ENCODE measurements at places on chromosomes 11 and 22. TPM values are rescaled to one million over a fixed set of nuclear protein-coding genes. Genes with fewer than 3 reads are reported as not detected.

Gene DDI1
- not detected for total RNA-seq

GRCh38 chr22:40512426-40513136, 123.9 kb downstream of the MRTFA start:
- no peak for DNase-seq

DNA sequence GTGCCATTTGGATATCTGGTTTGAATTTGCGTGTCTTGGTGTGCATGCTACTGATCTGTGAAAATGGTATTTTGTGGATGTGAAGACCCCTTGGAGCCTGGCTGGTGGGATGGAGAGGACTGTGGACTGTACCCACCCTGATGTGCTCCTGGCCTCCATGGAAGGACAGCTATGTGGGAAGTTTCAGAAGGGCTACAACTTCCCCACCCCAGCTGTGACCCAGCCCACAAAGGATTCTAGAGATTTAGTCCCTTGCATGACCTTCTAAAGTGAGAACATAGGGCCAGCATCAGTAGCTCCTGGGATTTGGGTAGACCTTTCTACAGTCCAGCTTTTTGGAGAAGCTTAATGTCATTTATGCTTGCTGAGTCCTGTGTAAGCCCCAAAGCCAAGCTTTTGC, 173.4 kb downstream of the BCR start:
- DNase-seq, result no peak

Gene TRPC6
- 3.0 TPM for total RNA-seq

Gene KCNK4
- total RNA-seq, result not detected

DNA sequence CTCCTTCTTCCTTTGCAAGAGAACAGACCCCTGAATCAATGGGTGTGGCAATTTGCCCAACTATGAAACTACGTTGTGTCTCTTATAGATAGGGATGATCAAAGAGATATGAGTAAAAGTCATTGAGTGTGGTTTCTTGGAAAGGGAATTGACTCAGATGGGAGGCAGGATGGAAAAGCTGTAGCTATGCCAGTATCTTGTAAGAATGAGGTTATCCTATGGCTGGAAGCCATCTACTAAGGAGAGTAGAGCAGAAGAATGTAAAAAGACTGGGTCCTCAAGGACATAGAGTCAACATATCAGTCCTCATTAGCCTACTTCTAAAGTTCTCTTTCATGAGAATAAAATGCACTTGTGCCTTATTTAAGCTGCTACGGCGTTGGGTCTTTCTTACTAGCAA, 78.9 kb upstream of the POU2AF2 start:
- DNase-seq, result no peak

GRCh38 chr22:28297504-28297903, 378.4 kb upstream of the PITPNB start:
- DNase-seq, result no peak

DNA sequence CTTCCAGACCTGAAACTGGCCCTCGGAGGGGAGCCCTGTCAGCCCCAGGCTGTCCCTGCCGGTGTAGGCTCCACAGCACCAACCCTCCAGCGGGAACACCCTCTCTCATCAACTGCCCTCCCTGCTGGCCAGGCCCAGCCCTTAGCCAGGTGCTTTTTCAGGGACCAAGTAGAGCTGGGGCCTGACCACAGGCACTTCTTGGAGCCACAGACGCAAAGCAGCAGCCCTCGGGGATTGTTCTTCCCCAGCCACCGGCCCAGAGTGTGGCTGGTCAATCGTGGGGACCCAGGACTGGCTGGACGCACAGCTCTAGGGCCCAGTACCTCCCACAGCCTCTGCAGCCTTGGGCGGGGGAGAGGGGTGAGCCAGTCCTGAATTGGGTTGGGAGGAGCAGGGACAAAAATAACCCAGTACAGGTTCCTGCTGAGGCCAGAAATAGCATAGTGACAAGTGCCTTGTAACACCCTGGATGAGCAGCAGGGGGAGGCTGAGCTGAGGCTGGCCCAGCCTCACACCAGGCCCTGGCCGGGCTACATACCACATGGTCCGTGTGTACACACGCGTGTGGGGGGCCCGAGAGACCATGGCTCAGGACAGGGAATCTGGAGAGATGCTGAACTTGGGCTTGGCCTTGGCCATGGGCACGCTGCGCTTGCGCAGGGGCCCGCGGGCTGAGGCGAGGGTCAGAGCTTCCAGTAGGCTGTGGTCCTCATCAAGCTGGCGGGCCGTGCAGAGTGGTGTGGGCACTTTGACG, 2.0 kb downstream of the KCNJ11 start:
- no peak for DNase-seq

Gene OR51V1
- not detected for total RNA-seq

Gene TREH
- not detected for total RNA-seq

- DNase-seq, result no peak
Observed at GRCh38 chr11:5380740-5381342, 2.8 kb upstream of the OR51M1 start.

Gene MEI1
- total RNA-seq, result 2.4 TPM

DNA sequence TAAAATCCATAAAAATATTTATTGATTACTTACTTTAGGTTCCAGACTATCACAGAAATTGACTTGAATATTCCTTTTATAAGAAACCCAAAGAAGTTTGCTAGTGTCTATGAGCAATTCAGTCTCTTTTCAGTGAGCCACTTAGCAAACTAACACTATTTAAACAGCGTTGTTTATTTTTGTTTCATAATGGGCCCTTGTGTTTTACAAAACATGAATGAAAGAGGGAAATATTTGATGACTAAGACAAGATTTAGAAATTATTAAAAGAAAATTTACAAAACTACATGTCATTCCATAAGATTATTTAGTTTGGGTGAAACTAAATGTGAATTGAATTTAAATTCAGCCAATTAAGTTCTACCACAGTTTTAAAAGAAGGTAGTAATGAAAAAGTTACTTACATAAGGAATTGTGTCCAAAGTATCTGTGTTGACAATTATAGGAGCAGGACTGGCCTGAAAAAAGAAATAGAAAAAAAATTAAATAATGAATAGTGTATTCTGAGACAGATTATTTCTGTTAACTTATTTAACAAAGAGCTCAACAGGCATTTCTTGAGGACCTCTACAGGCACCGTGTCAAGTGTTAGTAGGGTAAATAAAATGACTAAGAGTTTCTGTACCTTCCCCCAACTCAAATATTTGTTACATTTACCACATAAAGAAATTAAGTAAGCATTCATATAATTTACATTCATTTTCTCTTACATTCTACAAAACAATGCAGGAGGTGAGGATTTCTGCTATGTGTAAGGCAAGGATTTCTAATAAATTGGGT, 964.9 kb upstream of the CCDC90B start:
- DNase-seq, result no peak
